Inflammatory macrophage treated with lipopolysaccharide for 4 hours (primary cell): ENCODE measurements at places on chromosomes 11 and 22.

DNA sequence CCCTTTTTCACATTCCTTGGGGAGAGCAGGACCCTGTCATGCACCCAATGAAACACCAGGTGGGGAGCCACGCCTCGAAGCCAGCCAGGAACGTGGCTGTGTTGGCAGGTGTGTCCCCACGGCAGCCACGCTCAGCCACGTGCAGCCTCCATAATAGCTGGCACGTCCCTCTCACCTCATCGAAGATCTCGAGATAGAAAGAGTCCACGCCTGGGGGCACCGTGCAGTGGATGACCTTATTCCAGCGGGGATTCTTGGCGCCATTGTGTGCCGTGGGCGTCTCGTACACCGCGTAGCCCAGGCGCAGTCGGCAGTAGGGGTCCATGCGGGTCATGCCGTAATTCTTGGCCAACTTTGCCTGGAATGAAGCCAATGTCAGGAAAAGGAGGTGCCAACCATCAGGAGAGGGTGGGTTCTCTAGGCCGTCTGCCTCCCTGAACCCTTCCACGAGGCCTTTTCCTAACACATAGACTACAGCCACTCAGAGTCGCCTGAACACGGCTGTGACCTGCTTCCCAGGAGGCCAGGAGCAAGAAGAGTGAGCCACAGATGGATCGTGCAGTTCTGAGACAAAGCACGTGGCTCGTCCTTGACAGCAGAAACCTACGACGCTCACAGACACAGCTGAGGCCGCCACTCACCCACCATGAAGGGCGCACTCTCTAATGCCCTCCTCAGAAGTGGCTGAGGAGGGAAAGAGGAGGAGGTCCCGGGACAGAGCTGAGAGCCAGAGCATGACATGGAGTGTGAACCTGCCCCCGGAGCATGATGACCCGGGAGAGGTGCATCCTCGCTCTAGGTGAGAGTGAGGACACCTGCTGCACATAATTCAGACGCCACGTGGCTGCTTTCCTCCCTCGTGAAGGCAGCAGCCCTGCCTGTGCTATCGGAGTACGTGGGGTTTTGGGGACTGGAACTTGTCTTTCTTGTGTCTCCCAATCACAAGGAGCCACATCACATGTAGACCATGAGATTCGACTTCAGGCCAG, 19.1 kb downstream of the TOLLIP start:
- no peak for DNase-seq

DNA sequence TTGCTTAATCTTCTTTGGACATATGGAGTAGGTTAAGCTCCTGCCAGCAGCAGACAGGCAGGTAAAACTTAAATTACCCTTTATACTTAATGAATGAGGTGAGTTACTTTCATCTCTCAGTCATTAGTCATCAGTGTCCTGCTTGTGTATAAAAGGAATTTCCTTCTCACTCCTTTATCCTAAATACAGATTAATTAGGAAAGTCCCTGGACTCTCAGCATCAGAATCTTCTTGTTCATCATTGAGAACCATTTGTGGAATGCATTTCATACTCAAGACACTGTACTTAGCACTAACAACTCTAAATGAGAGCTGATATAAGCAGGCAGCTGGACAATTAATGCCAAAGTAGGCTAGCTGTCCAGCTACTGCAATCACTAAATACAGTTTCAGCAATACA, 630.4 kb downstream of the METTL15 start:
- DNase-seq, result no peak

- DNase-seq, result no peak
These were observed 15.4 kb upstream of the POU2AF2 start for GRCh38 chr11:111230122-111230465.

- DNase-seq, result no peak
These were observed 24.7 kb upstream of the IL17RA start for GRCh38 chr22:17060126-17060525.

GRCh38 chr22:41181349-41182241, 23.5 kb upstream of the L3MBTL2 start:
- DNase-seq, result peak; percentile 67

DNA sequence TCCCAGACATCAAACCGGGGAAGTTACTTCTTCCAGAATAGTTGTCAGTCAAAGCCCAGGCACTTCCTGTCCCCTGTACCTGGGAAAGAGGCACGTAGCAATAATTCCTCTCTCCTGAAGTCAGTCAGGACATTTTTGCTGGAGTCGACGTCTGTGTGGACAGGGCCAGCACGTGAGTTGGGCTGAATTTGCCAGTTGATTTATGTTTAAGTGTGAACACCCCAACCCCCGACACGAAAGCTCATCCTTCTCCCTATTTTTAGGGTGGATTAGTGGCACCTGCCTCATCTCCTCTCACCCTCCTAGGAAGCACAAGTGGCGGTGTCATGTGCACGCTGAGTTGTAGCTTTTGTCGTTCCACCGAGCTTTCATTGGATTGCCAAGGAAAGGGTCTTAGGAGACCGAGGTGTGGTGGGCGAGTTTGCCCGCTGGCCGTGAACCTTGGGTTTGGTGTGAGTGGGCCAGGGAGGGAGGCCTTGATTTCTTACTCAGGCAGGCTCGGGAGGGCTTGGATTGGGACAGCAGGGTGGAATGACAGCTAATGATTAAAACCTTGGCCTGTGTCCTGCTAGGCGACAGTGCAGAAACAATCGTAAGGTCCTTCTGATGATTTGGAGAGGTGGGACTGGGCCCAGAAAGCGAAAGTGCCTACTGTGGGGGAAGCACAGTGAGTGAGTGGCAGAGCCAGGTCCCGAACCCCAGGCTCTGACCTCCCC, 87.0 kb upstream of the CRYBB3 start:
- DNase-seq, result no peak

DNA sequence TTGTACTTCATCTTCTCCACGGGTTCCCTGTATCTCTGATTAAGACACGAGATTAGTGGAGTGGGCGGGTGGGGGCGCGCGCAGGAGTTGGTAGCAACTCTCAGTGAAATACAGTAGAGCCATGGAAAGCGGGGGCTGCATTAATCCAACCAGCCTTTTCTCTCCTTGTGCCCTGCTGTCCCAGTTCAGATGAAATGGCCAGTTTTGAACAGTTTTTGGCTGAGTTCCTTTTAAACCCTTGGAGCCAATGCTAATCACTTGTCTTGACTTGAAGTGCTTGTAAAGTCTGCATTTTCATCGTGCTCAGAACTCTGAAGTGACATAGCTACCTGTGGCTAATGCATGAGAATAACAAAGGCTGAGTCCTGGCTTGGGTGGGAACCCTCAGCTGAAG, 734 bp upstream of the TMEM123 start:
- DNase-seq, result no peak

GRCh38 chr22:32810555-32811133, 9.1 kb downstream of the TIMP3 start:
- DNase-seq, result no peak

- no peak for DNase-seq
These were observed 698 bp upstream of the ANAPC15 start for GRCh38 chr11:72112978-72113808.

- DNase-seq, result no peak
These were observed 85.8 kb upstream of the E2F8 start for GRCh38 chr11:19326499-19326898.

GRCh38 chr22:49699928-49700498, 127.7 kb downstream of the BRD1 start:
- DNase-seq, result no peak

DNA sequence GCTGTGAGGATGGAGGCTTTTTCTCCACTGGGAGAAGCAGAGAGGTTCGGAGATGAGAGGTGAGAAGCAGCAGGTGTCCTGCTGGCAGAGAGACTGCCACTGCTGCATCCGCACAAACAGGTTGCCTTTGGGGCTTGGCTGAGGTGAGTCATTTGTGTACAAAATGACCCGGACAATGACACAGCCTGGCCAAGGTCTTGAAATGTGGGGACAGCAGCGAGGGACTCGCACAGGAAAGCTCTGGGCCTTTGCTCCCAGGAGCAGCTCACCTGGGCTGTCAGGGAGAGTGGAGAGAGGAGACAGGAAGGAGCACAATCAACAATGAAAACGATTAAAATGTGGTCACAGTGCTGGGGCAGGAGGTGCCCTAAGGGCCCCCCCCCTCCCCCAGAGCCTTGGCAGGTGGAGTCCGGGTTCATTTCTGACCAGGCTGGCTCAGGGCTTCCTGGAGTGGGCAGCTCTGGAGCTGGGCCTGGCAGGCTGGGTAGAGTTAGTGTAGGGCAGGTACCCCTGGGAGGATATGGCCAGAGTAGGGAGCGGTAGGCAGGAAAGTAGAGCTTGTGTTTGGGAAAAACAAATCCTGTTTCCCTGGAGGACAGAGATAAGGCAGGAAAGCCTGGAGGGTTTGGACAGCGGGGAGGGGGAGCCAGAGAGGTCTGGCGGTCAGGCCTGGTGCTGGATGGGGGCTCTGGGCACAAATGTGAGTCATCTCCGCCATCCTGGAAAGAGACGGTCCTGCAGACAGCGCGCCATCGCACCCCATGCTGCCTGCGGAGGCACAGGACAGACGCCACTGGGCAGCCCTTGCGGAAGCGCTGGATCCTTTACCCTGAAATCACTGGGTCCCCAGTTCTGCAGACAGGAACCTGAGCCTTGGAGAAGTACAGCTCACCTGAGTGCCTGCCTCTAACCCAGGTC, 37.8 kb upstream of the CELSR1 start:
- DNase-seq, result no peak

DNA sequence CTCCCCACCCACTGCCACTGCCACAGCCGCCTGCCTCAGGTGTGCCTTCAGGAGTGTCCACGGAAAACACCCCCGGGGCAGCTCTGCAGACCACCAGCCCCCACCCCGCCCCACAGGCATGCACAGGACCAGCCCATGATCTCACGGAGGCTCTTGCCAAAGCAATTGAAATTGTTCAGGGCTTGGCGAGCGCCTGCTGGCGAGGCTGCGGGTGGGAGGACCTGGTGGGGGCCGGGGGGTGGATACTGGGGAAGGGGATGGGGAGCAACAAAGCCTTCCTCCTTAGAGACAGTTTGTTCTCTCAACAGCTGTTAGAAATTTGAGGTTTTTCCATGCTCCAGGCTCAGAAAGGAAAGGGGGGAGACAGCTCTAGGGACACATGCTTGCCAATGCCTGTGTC, 274.7 kb downstream of the MN1 start:
- DNase-seq, result no peak

GRCh38 chr22:43292630-43293018, 50.5 kb downstream of the SCUBE1 start:
- no peak for DNase-seq

GRCh38 chr11:11070976-11071375, 213.1 kb upstream of the ZBED5 start:
- DNase-seq, result no peak

DNA sequence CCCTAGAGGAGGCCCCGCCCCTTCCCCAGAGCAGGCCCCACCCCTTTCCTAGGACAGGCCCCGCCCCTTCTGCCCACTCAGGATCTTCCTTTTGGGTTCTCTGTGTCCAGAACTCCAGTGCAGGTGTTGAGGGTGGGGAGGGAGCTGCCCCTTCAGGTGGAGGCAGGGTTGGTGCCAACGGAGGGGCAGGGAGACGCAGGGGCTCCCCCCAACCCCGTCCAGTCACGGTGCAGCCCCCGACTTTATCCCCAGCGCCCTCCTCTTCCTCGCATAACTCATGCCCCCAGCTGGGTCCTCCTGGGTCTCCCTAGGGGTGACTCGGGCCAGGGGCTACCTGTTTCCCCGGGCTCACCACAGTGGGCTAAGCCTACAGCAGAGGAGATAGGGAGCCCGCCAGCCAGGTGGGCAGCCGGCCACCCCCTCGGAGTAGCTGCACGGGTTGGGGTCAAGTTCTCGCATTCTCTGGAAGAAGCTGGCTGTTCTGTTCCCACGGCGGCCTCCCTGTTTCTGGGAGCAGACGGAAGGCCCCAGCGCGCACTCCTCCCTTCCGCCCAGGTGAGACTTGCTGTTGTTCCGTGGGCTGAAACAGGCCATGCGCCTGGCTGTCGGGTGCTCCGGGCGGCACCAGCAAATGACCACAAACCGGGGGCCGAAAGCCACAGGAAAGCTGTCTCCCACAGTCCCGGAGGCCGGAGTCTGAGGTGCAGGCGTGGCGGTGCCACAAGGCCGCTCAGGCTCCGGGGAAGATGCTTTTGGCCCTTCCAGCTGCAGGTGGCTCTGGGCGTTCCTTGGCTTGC, 38.9 kb downstream of the MUC2 start:
- no peak for DNase-seq

- DNase-seq, result no peak
These were observed 14.4 kb upstream of the FXYD2 start for GRCh38 chr11:117838901-117839300.

- DNase-seq, result no peak
These were observed 13.0 kb downstream of the PIK3IP1 start for GRCh38 chr22:31279327-31279669.

GRCh38 chr11:118895093-118896039, 11.7 kb downstream of the CXCR5 start:
- no peak for DNase-seq

DNA sequence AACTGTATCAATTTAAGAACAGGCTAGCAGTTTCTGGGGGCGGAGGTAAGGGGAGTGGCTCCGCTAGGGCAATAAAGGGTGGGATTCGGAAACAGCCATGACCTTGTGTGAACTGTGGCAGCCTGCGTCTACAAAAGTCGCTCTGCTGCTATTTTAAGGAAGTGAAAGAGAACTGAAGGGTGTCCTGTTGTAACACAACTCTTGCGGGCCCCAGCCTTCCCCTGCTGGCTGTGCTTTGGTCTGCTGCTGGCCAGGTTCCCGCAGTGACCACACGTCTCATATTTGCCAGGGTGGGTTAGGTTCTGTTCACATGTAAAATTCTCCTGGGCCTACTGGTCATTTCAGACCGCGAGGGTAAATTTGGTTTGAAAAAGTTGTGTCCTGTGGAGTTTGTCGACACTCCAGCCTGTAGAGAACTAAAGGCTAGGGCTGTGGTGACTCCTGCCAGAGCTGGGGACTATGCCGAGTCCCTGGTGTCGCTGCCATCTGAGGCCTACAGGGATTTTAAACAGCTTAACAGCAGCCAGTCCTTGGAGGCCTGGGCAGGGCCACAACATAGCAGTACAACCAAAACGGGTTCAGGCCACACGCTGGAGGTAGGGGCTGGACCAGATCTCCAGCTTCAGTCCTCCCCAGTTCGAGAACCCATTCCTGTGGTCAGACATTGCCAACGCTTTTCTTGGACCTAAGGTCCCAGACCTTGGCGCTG, 1.1 kb upstream of the PPFIBP2 start:
- peak; percentile 92 for DNase-seq

DNA sequence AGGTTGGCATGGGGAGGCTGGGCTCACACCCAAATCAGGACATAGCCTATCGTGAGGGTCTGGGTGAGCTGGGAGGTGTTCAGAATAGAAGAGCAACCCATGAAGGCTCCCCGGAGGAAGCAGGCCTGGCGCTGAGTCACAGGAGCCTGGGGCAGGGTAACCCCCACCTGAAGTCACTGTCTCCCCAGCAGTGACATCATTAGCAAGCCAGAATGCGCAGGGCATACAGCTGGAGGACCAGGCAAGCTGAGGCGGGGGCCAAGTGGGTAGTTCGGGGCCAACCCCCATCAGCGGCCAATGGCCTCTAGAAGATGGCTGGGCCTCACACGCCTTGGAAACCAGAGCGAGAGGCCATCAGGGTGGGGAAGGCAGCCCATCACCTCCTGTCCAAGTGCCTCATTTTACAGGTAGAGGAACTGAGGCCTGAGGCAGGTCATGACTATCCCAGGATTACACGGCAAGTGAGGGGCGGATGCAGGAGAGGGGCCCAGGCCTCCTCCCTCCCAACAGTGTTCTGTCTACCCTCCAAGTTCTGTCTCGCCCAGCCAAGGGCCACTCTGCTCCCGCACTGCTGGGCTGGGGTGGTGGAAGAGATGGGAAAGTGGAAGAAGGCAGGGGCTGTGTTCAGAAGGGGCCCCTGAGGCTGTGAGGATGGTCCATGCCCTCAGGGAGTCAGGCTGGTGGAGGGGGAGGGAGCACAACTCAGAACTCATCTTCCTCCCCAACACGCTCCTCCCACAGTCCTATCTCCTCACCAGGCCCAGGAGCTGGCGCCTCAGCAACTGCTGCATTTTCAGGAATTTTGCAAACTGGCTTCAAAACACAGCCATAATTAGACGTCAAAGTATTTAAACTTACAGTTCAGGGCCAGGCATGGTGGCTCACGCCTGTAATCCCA, 24.6 kb downstream of the RPL3 start:
- no peak for DNase-seq
